Activated CD4-positive, alpha-beta memory T cell treated with anti-CD3 and anti-CD28 coated beads, Interleukin-2, amount 10 ng/mL, durations not matched to agents 7 days and 5 days (primary cell): ENCODE measurements at places on chromosomes 1 and 21. TPM values are rescaled to one million over a fixed set of nuclear protein-coding genes. Genes with fewer than 3 reads are reported as not detected.

DNA sequence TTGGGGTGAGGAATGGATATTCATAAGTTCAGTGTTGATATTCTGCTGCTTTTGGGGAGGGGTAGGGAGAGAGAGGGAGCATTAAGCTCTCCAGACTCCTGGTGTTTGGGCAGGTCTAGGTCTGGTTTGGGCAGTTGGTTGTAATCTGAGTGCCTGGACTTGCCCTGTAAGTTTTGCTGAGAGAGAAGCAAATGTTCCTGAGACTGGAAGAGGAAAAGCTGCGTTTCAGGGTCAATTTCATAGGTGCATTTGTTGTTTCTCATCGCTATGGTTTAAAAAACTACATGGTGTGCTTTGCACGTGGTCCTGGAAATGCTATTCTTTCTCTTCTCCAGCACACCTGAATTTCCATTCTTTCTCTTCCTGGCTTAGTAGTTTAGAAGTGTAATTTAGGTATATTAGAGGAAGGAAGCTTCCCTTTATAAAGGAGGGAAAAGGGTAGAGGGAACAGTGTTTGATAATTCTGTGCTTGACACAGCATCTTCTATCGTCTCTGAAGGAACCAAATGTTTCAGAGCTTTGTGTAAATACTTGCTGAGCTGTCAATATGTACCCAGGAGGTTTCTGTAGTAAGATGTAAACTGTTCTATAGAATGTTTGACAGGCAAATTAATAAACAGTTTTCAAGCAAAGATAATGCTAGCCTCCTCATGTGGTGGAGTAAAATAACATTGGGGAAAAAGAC is 6.3 kb downstream of the ARID1A start:
- DNase-seq = no peak

DNA sequence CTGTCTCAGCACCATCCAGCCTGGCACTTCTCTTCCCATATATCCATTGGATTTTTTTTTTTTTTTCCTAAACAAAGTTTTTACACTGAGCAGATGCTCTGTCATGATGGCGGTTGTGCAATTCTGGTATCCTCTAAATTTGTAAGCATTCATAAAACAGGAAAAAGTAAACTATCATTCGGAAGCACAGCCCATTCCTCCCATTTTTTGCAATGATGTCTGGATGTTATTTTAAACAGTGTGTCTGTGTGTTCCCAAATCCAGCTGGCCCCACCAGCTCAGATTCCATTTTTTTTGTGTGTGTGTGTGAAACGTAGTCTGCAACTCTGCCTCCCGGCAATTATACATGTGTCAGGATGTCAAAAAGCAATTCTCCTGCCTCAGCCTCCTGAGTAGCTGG is 33.5 kb downstream of the PDPN start:
- DNase-seq = no peak

DNA sequence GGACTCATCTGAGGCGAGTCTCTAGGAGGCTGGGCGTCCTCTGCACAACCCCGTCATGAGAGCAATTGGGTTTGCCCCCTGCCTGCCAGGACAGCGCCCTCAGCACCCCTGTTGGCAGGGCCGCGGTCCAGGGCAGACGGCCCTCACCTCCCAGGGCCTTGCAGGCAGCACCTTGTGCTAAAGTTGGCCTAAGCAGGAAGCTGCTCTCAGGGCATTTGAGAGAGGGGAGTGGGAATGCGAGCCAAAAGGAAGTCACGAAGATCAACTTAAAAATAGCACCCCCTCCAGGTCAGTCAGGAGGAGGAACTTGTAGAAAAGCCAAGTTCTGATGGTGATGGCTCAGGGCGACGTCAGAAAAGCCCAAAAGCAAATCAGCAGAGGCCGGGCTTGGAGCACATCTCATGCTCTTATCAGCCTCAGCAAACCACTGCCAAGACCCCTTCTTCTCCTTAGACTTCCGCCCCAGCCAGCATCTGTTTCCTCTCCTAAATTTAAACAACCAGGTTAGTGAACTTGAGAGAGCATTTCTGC is 12.6 kb upstream of the ADORA3 start:
- DNase-seq = no peak

GRCh38 chr1:187051618-187052232 is 223.0 kb downstream of the PLA2G4A start:
- no peak for DNase-seq

DNA sequence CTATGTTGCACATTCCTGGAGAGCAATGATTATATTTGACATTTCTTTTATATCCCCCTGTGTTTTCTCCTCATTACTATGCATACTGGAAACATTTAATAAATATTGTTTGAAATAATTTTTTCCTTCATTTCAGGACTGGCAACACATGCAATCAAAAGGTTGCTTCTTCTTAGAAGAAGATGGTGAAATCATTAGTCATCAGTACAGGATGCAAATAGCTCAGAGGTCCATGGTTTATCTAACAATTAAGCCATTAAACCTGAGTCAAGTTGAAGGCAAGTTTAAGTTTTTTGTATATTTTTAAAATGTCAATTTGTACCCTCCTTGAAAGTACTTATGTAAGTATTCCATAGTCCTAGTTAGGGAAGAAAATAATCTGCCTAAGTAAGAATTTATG is 22.5 kb downstream of the EFCAB7 start:
- DNase-seq = no peak

- DNase-seq = no peak
These were observed 47.0 kb downstream of the PLPP3 start for GRCh38 chr1:56532350-56532683.

DNA sequence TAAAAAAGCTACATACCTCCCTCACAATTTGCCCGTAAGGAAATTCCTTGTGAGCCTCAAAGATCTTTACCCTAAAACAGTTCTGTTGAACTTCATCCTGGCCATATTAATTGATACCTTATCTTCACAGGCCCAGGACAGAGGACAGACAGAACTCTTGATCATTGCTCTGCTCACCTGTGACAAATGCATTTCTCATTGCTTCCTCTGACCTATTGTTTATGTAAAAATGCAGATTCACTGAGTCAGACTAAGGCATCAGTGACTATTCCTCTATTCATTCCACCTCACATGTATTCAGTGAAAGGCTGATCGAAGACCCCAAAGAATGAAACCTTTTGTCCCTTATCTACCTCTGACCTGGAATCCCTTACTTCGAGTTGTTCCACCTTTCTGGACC is 61.0 kb downstream of the BACH1 start:
- no peak for DNase-seq

- no peak for DNase-seq
These were observed 679.5 kb downstream of the MATN1 start for GRCh38 chr1:30043731-30044408.

DNA sequence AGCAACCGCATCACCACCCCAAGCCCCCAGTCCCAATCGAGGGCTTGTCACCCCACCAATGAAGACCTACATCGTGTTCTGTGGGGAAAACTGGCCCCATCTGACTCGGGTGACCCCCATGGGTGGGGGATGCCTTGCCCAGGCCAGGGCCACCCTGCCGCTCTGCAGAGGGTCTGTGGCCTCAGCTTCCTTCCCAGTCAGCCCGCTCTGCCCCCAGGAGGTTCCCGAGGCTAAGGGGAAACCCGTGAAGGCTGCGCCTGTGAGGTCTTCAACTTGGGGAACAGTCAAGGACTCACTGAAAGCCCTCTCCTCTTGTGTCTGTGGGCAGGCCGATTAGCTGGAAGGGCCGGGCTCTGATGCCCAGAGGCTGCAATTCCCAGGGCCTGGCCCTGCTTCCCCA is 2.0 kb downstream of the SRARP start:
- no peak for DNase-seq

DNA sequence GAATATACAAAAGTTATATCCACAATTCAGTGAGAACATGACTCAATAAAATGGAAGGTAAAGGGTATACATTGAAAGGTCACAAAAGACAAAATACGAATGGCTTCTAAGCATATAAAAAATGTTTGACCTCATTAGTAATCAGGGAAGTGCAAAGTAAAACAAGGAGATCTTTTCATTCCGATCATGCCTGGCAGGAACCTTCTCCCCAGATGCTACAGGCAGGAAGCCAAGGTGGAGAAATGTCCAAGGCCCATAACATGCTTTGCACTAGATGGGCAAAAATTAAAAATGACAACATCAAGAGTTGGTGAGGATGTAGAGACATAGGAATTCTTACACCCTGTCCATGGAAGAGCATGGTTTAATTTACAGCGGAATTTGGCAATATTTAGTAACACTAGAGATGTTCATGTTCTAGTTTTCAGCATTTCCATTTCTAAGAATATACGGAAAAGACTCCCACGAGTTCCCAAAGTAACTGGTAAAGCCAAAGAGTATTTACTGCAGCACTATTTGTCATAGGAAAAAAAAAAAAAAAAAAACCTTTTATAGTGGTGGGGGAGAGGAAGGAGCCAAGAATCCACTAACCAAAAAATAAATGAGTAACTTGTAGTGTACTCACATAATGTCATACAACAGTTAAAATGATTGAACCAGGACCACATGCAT is 184.5 kb upstream of the KAZN start:
- no peak for DNase-seq

DNA sequence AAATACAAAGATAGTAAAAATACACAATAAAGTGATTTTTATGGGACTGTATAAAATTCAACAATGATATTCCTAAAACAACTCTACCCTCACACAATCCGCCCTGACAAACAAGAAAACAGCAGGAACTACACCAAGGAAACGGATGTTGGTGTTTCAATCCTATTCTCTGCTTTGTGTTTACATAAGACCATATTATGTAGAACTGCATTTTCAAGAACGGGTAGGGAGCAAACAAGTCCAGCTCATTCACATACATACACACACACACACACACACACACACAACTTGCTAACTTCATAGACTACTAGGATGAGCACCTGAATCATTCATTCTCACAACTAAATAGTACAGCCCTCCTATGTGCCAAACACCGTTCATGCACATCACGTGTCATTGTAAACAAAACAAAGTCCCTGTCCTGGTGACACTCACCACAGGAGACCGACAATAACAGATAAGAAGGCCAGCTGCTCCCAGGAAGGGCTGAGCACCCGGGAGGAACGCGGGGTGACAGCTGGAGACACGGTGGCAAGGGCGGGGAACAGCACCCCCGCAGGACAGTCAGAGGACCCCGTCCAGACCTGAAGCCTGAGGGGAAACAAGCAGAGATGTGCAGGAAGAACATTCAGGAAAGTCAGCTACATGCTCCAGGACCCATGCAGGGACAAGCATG is 43.0 kb downstream of the NPHP4 start:
- DNase-seq = no peak

- no peak for DNase-seq
These were observed 96.7 kb downstream of the DYRK1A start for GRCh38 chr21:37463083-37463801.

DNA sequence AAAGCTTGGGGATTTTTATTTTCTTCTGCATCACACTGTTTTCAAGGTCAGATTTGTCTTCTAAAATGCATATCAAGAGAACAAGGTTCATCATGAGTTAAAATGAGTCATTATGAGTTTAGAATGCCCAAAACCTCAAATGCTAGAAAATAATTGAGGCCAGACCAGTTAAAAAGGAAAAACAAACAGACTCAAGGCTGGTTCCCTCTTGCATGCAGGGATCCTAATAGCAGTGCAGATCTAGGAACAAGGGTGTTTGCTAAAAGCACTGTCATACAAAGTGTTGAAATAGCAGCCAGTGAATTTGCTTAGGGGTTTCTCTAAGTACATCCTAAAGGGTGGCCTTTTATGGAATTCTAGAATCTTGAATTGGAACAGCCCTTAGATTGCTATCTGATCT is 15.3 kb downstream of the BEND5 start:
- DNase-seq = no peak

GRCh38 chr1:228043281-228043848 is 36.6 kb downstream of the WNT3A start:
- no peak for DNase-seq

- DNase-seq = no peak
These were observed 394.3 kb upstream of the ADGRL2 start for GRCh38 chr1:81406292-81406999.

- DNase-seq = no peak
These were observed 165.0 kb upstream of the IRF2BP2 start for GRCh38 chr1:234774971-234775370.

DNA sequence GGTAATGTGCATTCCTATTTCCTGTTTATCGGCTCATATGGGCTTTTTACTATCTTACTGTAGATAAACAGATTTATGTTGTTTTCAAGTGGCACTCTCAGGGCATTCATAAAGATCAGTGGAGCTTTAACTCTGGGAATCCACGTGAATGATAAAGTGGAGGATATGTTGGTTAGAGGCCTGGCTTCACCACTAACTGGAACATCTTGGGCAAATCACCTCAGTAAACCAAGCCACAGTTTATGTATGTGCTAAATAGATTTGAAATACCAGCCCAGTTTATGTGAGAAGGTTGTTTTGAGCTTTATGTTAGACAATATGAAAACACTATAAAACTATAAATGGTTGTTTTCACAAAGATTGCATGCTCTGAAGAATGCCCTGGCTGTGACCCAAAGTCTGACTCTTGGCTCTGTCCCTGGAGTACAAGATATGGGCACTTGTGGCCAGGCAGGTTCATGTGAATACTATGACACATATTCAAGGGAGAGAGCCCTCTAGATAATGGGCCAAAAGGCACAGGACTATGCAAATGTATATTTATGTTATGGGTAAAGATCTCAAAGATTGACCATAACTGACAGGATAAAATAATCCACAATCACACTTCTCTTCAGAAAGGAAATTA is 36.7 kb downstream of the FAM163A start:
- DNase-seq = no peak

DNA sequence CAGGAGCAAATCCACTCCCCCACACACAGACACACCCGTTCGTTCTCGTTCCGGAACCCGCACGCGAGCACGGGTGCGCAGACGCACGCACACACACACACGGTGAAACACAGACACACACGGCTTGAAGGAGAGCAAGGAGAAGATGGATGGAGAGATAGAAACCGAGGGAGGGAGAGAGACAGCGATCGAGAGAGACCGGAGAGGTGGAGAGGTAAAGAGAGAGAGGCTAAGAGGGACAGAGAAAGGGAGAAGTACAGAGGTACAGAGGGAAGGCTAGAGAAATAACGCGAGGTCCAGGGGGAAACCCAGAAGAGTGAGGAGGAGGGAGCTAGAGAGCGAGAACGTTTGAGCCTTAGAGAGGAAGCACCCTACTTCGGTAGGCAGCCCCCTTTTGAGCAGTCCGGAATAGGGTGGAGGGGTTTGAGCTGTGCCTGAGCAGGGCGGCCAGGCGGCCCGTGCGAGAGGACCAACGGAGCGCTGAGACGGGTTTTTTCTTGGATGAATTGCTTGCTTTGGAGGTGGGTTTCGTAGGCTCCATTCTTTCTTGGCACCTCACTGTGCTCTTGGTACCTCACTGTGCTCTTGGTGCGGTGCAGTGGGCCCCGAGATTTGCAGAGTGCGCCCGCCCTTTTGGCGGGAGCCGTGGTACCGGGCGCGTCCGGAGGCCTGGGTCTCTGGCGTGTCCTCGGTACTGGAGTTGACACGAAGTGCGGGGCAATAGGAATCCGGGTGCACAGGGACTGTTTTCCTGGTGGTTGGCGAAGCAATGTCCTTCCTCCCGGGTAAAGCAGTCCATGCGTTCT is 88.4 kb upstream of the RHOU start:
- DNase-seq = peak; percentile 45

GRCh38 chr1:25562101-25562927 is 18.9 kb downstream of the LDLRAP1 start:
- peak; percentile 74 for DNase-seq

The NCSTN gene
- 64.5 TPM for total RNA-seq

The OR2T35 gene
- not detected for total RNA-seq

The CFAP107 gene
- total RNA-seq = not detected

The APCS gene
- total RNA-seq = not detected

The VASH2 gene
- 0.23 TPM for total RNA-seq

The CRYBG2 gene
- 4.3 TPM for total RNA-seq

The CXADR gene
- total RNA-seq = 0.55 TPM

The KLF17 gene
- total RNA-seq = not detected

The TMEM82 gene
- total RNA-seq = not detected

The PLEKHA6 gene
- total RNA-seq = not detected

The AKNAD1 gene
- not detected for total RNA-seq

The CHIA gene
- total RNA-seq = not detected

The SIK1 gene
- 3.4 TPM for total RNA-seq

The OR2M3 gene
- total RNA-seq = not detected
